DMS79 treated with DMSO at 0.1 percent for 48 hours (cell line): ENCODE measurements at places on chromosomes 5 and 9.

DNA sequence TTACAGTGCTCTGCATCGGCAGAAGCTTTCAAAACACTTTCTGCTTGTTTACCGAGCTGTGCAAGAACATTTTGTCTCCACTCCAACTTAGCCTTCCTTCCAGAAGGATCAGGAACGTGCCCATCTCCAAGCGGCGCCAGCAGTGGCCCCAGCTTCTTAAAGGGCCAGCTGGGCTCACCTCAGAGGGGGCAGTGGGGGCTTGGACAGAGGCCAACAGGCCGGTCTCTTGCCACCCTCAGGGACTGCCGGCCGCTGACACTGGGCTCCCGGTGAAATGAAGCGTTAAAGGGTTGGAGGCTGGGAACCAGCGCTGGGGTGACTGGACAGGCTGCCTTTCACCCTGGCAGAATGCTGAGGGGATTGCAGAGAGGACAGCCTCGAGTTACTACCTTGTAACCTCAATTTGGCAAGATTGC lies 67.0 kb upstream of the RNU6ATAC start:
- peak; percentile 20 for DNase-seq

GRCh38 chr5:75282581-75282980 lies 45.9 kb upstream of the ANKRD31 start:
- DNase-seq = no peak

DNA sequence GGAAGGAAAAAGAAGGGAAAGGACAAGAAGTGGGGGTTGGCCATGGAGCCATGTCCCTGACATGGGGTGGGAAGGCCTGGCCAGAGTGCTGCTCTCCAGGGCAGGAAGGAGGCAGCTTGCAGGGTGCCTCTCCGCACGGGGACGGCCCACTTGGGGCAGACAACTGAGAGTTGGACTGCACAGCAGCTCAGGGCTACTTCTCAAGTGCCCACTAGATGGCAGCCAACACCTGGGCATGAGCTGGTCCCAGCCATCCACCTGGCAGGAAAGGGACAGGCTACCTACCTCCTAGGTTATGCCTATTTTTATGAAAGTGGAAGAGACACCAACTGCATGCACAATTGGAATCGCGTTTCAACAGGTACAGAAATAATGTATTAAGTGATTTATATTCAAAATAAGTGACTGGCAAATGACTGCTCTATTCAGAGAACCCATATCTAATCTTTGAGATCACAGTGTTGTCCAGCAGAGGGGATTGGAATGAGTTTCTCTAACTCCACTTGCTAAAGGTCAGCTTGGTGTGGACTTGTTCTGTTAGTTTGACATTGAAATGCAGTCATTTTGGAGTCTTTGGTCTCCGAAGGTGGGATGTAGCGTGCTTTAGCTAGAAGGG lies 113.4 kb downstream of the SYK start:
- peak; percentile 70 for DNase-seq

- DNase-seq = no peak
These were observed 232.9 kb upstream of the MVB12B start for GRCh38 chr9:126093771-126094170.
